ENCODE measurements at places on chromosomes 2 and 18.

DNA sequence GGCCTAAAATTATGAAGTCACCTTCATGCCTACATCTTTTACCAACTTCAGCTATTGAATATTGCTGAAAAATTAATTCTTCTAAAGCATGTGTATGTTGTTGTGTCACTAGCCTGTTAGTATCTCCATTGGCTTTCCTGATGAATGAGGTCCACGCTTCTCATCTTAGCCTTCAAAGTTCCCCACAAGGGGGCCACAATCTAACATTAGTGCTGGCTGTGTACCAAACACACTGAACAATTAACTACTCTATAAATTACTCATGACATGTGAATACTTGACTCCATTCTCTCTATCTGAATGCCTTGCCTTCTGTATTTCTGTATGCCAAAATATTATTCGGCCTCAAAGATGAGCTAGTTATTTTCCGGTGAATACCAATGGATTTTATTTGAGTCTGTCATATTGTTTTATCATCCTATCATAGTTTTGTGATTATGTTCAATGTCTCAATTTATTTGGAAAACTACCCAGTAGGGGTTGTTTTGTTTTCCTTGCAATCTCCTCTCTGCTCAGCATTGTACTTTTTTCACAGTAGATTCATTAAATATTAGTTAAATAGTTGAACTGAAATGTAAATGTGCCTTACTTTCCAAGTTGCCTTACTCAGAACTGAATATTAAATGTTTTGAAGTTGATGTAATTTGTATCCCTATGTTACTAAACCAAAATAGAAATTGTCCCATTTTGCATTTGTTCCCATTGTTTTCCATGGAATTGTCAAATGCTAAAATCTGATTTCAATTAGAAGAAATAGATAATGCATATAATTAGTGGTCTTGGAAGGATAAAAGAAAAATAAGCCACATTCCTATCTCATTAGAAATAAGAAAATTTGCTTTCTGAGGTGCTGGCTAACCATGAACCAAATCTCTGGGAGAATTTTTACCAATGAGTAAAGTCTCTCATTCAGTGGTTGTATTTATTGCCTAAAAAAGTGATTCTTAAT lies 208.4 kb upstream of the COL3A1 start:
- DNase-seq, result no peak

DNA sequence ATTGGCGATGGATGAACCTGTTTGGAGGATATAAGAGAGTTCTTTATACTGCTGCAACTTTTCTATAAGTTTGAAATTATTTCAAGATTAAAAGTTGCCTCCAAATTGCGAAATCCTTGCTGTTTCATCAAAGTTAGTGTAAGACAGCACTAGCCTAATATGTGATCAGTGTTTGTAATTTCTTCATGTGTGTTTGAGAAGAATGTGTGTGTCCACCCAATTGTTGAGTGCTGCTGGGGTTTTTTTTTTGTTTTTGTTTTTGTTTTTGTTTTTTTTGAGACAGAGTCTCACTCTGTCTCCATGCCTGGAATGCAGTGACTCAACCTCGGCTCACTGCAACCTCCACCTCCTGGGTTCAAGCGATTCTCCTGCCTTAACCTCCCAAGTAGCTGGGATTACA lies 33.4 kb downstream of the CDK15 start:
- DNase-seq, result no peak

- no peak for DNase-seq
Observed at GRCh38 chr18:57595347-57595746, 8.8 kb upstream of the FECH start.

- DNase-seq, result no peak
Observed at GRCh38 chr2:26679867-26680266, 12.7 kb upstream of the KCNK3 start.

DNA sequence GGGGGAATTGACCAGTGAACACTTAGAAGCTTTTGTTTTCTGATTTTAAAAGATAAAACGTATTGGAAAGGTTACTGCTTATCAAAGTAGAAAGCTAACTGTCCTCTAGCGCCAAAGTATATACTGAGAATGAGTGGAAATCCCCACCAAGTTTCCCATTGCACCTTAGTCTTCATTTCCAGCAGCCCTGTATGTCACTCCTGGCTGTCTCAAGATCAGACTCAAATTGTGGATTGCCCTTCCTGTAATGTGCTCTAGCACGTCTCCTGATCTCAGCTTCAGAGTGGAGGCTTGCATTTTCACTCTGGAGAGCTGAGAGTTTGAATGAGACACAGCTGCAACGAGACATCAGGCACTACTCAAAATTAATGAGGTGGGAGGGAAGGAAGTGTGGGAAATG lies 26.6 kb downstream of the MFF start:
- no peak for DNase-seq

DNA sequence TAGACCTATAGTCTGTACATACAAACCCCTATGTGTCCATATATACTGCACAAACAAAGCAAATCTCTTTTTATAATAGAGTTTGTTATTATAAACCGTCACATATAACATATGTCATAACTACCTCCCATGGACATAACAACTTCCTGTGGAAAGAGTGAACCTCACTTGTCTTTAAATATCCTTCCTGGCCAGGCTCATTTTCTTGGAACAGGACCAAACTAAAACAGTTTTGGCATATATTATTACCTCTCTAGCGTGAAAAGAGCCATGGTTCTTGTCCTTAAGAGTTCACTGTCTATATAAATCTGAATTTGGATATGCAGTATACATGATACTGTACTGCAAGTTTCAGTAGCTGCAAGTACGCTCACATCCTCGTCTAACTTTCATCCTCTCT lies 28.3 kb upstream of the DNAJC27 start:
- no peak for DNase-seq

GRCh38 chr2:218403810-218404209 lies 4.1 kb downstream of the CTDSP1 start:
- no peak for DNase-seq

DNA sequence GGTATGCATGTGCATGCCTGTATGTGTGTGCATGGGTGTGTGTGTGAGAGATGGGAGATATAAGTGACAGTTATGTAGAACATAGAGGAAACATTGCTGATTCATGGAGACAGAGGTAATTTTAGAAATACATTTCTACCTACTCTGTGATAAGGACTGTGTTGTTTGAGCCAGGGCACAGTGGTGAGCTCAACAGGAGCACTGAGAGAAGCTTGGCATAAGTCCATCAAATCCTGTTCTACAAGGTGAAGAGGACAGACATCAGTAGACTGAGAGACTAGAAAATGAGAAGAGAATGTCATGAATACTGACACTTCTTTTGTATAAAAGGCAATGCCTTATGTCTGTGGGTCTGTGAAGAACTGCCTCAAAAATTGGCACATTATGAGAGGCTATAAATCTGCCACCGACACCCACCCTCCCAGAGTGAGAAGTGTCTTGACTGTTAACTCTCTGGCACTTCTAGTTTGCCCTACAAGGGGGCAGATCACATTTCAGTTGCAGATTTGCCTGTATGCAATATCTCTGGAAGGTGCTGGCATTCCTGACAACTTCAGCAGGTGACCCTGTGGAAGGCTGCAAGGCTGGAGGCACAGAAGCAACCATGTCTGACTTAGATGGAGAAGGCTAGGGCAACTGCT lies 962.3 kb upstream of the NRXN1 start:
- DNase-seq, result no peak

DNA sequence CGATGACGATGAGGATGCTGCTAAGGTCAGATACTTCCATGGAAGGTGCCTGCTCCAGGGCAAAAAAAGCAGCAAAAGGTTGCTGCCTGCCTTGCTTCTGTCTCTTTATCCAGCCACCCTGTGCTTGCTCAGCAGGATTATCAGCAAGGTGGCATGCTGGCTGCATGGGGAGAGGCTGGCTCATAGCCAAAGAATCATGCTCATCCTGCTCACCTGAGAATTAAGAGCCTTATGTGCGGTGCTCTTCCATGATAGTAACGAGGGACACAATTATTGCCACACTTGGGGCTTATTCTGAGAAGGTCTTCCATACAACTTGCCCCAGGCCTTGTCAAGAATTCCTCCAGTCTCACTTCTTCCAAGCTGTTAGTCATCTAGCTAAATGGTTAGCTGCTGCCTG lies 60.4 kb upstream of the SEC11C start:
- DNase-seq, result no peak

- peak; percentile 72 for DNase-seq
Observed at GRCh38 chr18:74249181-74249968, 42.4 kb downstream of the CYB5A start.

GRCh38 chr2:230878599-230879188 lies 14.0 kb downstream of the ITM2C start:
- no peak for DNase-seq

- DNase-seq, result no peak
Observed at GRCh38 chr2:176156301-176156806, 753 bp upstream of the HOXD3 start.

- no peak for DNase-seq
Observed at GRCh38 chr2:20551945-20552328, 99.0 kb downstream of the HS1BP3 start.

- DNase-seq, result no peak
Observed at GRCh38 chr2:234606896-234607295, 110.0 kb upstream of the ARL4C start.

GRCh38 chr2:68594674-68595492 lies 48.5 kb upstream of the PROKR1 start:
- DNase-seq, result peak; percentile 59

DNA sequence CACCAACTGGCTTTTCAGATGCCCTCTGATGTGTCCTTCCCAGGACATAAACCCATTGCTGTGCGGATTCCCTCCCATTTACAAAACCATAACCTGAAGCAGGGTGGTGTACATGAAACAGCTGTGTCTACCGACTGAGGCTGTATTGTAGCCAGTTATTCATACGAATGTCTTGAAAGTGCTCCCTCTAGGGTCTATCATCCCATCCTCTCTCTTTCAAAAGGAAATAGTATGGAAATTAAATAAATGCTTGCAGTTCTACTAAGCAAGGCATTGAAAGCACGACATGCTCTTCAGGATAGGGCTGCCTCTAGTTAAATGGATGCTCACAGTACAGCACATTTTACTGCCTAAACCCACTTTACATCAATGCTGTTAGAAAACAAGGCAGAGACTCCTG lies 112.2 kb upstream of the PXDN start:
- DNase-seq, result no peak

GRCh38 chr2:127158614-127159290 lies 51.8 kb upstream of the BIN1 start:
- DNase-seq, result no peak

- DNase-seq, result no peak
Observed at GRCh38 chr2:163612332-163612731, 123.5 kb downstream of the FIGN start.

DNA sequence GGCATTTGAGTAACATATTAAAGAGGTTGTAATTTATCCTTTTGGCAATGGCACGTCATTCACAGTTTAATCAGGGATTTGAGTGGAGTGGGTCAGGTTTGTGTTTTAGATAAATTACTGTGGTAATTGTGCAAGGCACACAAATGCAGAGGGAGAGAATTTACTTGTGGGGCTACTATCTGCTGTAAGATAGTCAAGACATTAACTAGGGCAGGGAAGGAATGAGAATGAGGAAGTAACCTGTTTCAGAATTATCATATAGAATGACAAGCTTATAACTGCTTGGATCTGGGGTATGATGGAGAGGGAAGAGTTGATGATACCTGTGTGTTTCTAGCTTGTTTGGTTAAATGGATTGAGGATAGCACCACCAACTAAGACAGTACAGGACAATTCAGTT lies 58.9 kb upstream of the ZSWIM2 start:
- no peak for DNase-seq

- DNase-seq, result no peak
Observed at GRCh38 chr2:207983641-207984042, 41.7 kb downstream of the PLEKHM3 start.

- DNase-seq, result no peak
Observed at GRCh38 chr2:188527581-188527993, 235.9 kb downstream of the GULP1 start.

- no peak for DNase-seq
Observed at GRCh38 chr2:309148-309953, 21.5 kb upstream of the ALKAL2 start.

- DNase-seq, result no peak
Observed at GRCh38 chr2:152042636-152043615, 55.9 kb downstream of the CACNB4 start.

DNA sequence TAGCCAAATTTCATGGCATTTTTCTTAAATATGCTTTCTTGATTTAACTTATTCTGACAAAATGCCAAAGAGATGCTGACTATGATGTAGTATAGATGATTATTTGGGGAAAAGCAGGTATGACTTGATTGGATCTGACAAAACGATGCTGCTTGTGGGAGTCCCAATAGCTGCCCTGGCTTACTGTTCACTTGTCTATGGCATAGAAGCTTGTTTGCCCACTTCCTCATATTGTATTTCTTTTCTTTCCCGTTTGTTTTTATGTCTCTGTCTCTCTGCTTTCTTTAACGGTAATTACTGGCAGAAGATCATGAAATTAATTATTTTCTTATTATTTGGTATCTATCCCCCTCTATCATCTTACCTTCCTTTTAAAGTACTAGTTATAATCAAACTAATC lies 43.0 kb downstream of the EPC2 start:
- DNase-seq, result no peak

DNA sequence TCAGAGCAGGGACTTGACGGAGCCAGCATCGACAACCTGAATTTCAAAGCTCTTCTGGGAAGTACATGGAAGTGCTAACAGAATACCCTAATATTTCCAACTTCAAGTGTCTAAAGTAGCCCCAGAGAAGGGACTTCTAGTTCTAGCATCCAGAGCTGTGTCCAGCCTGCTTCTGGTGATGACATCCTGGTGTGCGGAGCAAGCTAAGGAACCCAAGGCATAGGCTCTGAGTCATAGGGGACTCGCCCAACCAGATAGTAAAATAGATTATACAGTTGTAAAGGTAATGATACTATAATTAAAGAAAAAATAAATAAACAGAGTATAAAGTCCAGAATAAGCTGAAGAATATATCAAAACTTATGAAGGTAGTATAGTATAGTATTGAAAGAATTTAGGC lies 108.1 kb upstream of the SERPINE2 start:
- DNase-seq, result no peak

- DNase-seq, result no peak
Observed at GRCh38 chr18:9803698-9804516, 81.9 kb upstream of the TXNDC2 start.

DNA sequence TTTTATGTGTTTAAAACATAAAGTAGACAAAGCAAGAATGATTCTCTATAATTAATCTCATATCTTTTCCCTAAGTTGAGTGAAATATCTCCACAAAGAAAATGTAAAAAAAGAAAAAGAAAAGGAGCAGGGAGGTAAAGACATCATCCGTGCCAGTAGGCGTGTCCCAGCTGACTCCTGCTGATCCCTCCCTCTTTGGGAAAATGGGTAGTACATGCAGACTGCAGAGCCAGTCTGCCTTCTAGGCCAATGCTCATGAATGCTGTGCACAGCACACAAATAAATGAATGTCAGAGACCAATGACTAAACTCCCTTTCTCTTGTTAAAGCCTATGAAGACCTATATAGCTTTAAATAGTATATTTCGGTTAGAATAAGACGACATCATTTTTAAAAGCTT lies 64.7 kb downstream of the RAPH1 start:
- peak; percentile 16 for DNase-seq

- DNase-seq, result no peak
Observed at GRCh38 chr2:120660771-120661459, 74.8 kb upstream of the GLI2 start.

- peak; percentile 6 for DNase-seq
Observed at GRCh38 chr2:197383825-197384224, 51.0 kb downstream of the SF3B1 start.

All from A549 (cell line).